ENCODE measurements at places on chromosomes 7 and 10. TPM values are rescaled to one million over a fixed set of nuclear protein-coding genes. Genes with fewer than 3 reads are reported as not detected.

The DKK1 gene
- 747 TPM for polyA plus RNA-seq

The INHBA gene
- 7.9 TPM for polyA plus RNA-seq

DNA sequence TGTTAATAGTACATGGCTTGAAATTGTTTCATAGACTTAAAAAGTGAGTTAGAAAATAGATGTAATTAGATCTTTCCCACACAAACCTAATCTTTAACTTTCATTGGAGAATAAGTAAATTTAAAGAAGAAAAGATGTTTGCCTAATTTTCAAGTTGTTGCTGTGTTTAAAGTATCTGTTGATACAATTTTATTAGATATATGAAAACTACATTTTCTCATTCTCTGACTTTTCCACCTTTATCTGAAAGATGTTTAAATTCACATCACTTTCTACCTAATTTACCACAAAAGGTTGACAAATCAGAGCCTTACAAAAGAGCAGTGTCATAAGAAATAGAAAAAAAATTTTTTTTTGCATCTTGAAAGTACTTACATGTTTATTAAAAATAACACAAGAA lies 45.8 kb downstream of the SHOC2 start:
- H3K27ac ChIP-seq = no peak overlapping the region
- peaks cover 19% of the 10 kb centered on the region for H3K4me1 ChIP-seq
- no peaks in the 10 kb centered on the region for H3K27me3 ChIP-seq
- H3K4me3 ChIP-seq = no peak overlapping the region
- H3K36me3 ChIP-seq = no peaks in the 10 kb centered on the region
- DNase-seq = no peak

The DNAJC9 gene
- polyA plus RNA-seq = 20.7 TPM

The TMEM273 gene
- polyA plus RNA-seq = not detected

The VGF gene
- polyA plus RNA-seq = not detected

- H3K36me3 ChIP-seq = no peaks in the 10 kb centered on the region
- DNase-seq = no peak
- no peak overlapping the region for H3K27ac ChIP-seq
Measured at GRCh38 chr7:104818961-104819880, 194.8 kb upstream of the KMT2E start.

The PDE6C gene
- 0.08 TPM for polyA plus RNA-seq

- H3K27ac ChIP-seq = no peak overlapping the region
- no peak for DNase-seq
- no peaks in the 10 kb centered on the region for H3K36me3 ChIP-seq
- H3K4me3 ChIP-seq = no peak overlapping the region
- H3K4me1 ChIP-seq = peaks cover 22% of the 10 kb centered on the region
Measured at GRCh38 chr7:76044375-76044865, 3.4 kb downstream of the STYXL1 start.

- H3K4me1 ChIP-seq = no peaks in the 10 kb centered on the region
- H3K36me3 ChIP-seq = no peaks in the 10 kb centered on the region
- DNase-seq = no peak
- H3K4me3 ChIP-seq = no peak overlapping the region
- no peaks in the 10 kb centered on the region for H3K27me3 ChIP-seq
Measured at GRCh38 chr7:11379641-11380040, 406.0 kb downstream of the PHF14 start.

GRCh38 chr7:32115831-32116230 lies 45.6 kb upstream of the PDE1C start:
- H3K27ac ChIP-seq = peak overlapping the region; percentile 38
- no peaks in the 10 kb centered on the region for H3K27me3 ChIP-seq
- H3K4me3 ChIP-seq = no peak overlapping the region
- DNase-seq = peak; percentile 52
- H3K36me3 ChIP-seq = no peaks in the 10 kb centered on the region

DNA sequence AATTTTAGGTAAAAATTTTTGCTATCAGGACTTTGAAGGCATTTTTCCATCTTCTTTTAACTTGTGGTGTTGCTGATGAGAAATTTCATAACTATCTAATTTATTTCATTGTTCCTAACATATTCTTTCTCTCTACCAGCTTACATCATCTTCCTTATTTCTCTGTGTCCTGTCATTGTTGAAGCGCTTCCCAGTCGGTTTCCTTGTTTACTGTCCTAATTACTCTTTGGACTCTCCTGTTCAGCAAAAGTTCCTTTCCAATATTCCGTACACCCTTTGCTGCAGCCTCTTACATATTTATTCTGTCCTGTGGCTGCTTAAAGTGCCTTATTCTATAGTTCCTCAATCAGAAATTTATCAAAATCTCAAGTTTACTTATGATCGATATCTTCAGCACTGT lies 609.0 kb upstream of the FZD8 start:
- H3K27ac ChIP-seq = no peak overlapping the region
- H3K36me3 ChIP-seq = no peaks in the 10 kb centered on the region
- no peak for DNase-seq
- H3K27me3 ChIP-seq = no peaks in the 10 kb centered on the region
- no peak overlapping the region for H3K4me3 ChIP-seq

The GNGT1 gene
- not detected for polyA plus RNA-seq

The MPP7 gene
- polyA plus RNA-seq = 0.09 TPM

DNA sequence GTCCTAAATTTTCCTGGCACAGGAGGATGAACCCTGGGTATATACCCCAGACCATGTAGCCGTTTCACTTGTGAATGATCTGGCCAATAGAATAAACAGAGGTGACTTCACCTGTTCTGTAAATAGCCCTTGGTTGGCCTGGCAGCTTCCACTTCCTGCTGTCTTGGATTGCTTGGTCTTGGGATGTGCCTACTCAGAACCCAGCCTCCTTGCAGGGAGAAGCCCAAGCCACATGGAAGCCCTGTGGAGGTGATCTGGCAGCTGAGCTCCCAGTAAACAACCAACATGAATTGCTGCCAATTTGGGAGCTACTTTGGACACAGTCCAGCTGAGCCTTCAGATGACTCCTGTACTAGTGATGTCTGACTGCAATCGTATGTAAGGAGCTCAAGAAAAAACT lies 4.8 kb upstream of the RAPGEF5 start:
- no peaks in the 10 kb centered on the region for H3K36me3 ChIP-seq
- 0 out of 2 replicates have a peak, but pooled peaks cover 4% of the 10 kb centered on the region for H3K4me1 ChIP-seq
- DNase-seq = peak; percentile 5
- H3K4me3 ChIP-seq = no peak overlapping the region

DNA sequence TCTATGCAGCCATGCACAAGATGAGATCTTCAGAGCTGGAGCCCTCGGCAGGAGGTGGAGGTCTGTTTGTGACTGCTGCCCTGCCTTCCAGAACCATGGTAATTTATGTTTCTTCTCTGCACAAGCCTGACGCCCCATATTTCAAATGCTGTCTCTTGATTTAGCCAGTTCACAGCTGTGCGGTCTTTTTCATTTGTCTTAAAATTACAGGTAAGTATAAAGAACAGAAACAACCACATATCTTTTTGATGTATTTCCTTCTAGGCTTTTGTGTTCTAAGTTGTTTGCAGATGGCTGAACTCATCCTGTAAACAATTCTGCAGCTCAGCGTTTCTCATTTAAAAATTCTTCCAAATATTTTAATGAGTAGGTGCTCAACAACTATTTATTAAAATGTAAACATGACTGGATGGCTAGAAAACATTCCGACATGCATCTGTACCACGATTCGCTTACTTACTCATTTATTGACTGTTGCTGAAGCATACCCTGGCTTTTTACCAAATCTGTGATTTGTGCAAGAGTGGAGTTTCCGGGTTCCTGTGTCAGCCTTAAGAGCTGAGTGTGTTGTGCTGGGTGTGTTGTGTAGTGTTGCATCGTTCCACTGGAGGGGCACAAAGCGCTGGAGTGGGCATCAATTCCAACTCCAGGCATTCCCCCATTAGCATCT lies 58.9 kb downstream of the PIP4K2A start:
- DNase-seq = peak; percentile 87
- no peak overlapping the region for H3K4me3 ChIP-seq
- no peaks in the 10 kb centered on the region for H3K36me3 ChIP-seq
- H3K27me3 ChIP-seq = no peaks in the 10 kb centered on the region

DNA sequence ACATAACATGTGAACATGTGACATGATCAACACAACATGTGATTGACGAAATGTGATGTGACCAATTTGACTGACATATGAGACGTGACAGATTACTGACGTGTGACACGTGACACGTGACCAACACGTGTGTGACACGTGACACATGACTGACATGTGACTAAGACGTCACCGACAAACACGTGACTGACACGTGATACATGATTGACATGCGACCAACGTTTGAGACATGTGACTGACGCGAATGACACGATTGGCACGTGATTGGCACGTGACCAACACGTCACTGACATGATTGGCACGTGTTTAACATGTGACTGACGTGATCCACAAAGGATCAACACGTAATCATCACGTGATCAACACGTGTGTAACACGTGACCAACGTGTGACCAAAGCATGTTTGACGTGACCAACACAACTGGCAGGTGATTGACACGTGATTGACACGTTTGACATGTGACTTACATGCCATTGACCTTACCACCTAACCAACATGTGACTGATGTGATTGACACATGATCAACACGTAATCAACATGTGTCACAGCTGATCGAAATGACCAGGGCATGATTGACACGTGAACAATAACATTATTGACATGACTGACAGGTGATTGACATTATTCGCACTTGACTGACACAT lies 23.7 kb downstream of the CRPPA start:
- H3K4me1 ChIP-seq = no peaks in the 10 kb centered on the region
- H3K36me3 ChIP-seq = no peaks in the 10 kb centered on the region
- H3K27me3 ChIP-seq = no peaks in the 10 kb centered on the region
- H3K4me3 ChIP-seq = no peak overlapping the region
- no peak overlapping the region for H3K27ac ChIP-seq

- no peaks in the 10 kb centered on the region for H3K4me1 ChIP-seq
- H3K36me3 ChIP-seq = no peaks in the 10 kb centered on the region
- H3K27me3 ChIP-seq = peaks cover 59% of the 10 kb centered on the region
- H3K4me3 ChIP-seq = peak overlapping the region; percentile 3
- peak; percentile 38 for DNase-seq
Measured at GRCh38 chr10:86389441-86390193, 23.0 kb upstream of the GRID1 start.

The LIPK gene
- polyA plus RNA-seq = not detected

DNA sequence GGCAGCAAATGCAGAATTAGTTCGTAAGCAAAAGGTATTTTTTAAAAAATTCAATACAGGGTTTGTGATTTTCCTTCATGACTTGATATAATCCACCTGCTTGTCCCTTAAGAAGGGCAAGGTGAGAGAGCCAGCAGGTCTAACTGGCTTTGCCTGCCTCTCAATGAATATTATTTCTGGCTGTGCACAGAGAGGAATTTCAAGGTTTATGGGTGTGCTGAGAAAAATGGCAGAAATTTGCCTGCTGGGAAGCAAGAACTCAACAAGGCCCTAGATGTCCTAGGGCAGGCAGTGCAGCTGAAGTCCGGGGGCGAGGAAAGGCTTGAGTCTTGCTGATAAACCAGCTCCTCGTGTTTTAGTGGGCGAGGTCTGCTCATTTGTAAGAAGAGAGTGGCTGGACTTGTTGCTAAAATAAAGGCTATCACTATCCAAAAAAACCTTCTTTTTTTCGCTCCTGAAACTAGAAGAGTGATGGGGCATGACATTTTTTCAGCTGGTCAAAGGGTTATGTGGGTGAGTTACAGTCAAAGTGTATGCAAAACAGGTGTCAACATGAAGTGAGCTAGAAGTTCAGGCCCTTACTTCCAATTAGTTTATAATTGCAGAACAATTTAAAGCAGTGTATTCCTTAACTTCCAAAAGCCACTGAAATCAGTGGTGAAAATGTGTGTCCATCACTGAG lies 385.8 kb upstream of the KLF6 start:
- no peak for DNase-seq
- no peak overlapping the region for H3K27ac ChIP-seq
- H3K36me3 ChIP-seq = 0 out of 2 replicates have a peak, but pooled peaks cover 3% of the 10 kb centered on the region
- no peaks in the 10 kb centered on the region for H3K27me3 ChIP-seq
- H3K4me1 ChIP-seq = no peaks in the 10 kb centered on the region
- no peak overlapping the region for H3K4me3 ChIP-seq

DNA sequence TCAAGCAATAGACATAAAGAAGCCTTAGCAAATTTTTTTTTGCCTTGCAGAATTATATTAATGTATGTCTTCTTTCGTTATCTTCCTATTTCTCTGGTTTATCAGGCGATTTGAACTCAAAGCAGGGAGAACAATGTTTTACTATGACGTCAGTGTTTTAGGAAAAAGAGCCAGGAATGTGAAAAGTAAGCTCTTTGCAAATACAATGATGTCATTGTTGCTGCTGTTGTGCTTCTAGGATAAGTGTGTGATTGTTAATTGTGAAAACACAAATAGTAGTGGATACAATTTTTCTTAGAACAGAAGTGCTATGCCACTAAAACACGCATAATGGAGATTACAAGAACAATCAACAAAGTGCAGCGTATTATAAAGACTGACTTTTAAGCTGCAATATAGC lies 9.5 kb upstream of the AUTS2 start:
- no peaks in the 10 kb centered on the region for H3K4me1 ChIP-seq
- no peaks in the 10 kb centered on the region for H3K27me3 ChIP-seq
- no peak overlapping the region for H3K4me3 ChIP-seq
- H3K36me3 ChIP-seq = no peaks in the 10 kb centered on the region
- no peak overlapping the region for H3K27ac ChIP-seq
- DNase-seq = no peak

The TECTB gene
- polyA plus RNA-seq = 0.21 TPM

The ZNF365 gene
- polyA plus RNA-seq = 1.4 TPM

GRCh38 chr10:71812016-71812912 lies 38.8 kb downstream of the PSAP start:
- H3K4me3 ChIP-seq = no peak overlapping the region
- H3K36me3 ChIP-seq = peaks cover 13% of the 10 kb centered on the region
- no peak overlapping the region for H3K27ac ChIP-seq
- no peaks in the 10 kb centered on the region for H3K4me1 ChIP-seq

DNA sequence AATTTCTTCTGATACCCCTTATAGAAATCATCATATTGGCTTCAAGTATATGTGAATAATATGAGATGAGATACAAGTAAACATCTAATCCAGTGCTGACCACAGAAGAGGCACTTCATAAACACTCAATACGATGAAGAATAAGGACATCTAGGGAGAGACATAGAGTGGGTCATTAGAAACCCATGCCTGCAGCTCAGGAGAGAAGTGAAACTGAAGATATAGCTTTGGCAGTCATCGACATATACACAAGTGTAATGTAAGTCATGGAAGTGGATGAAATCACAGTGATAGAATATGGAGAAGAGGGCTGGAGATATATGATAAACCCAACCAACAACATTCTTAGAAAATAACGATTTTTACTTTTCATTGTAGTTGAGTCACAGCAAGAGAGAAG lies 665.0 kb downstream of the PARD3 start:
- H3K27ac ChIP-seq = no peak overlapping the region
- no peaks in the 10 kb centered on the region for H3K27me3 ChIP-seq
- H3K4me1 ChIP-seq = peaks cover 11% of the 10 kb centered on the region

The IFIT3 gene
- polyA plus RNA-seq = 10.4 TPM
